Posterior vena cava (tissue), 2 donors: ENCODE measurements at places on chromosomes 4 and X.

- DNase-seq = no peak
Measured at GRCh38 chrX:68915778-68916177, 87.0 kb downstream of the EFNB1 start.

DNA sequence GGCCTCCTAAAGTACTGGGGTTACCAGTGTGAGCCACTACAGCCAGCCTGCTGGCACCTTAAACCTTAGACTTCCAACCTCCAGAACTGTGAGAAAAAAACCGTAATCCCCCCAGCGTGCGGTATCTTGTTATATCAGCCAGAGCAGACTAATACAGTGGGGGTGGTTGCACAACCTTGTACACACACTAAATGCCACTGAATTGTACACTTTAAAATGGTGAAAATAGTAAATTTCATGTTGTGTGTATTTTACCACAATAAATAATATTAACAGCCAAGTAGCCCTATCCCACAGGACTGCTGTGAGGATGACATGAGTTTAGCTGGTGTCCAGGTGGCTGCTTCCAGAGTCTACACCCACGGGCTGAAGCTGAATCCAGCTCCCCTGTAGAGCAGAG, 38.8 kb downstream of the ZBTB49 start:
- peak; percentile 14 for DNase-seq

DNA sequence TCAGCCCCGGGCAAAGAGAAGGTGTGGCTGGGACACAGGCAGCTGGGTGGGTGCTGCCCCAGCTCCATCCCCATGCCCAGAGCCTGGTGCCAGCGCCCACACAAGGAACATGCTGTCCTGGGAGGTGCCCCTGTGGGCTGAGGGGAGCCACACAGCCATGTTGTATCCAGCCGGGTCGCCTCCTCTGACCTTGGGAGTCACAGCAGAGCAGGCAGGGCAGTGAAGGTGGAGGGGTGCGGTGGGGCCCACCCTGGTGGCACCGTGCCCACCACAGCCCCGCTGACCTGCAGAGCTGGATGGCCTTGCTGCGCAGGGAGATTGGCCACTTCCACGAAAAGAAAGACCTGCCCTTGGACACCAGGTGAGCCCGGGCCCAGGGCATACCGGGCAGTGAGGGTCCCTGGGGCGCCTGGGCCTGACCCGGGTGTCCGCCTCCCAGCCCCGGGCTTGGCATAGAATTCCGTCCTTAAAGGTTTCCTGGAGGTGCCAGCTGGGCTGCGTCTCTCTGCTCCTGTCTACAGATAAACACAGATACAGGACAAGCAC, 18.7 kb upstream of the ADD1 start:
- peak; percentile 78 for DNase-seq

GRCh38 chr4:138838251-138838650, 177.3 kb upstream of the NOCT start:
- DNase-seq = no peak

GRCh38 chrX:115912372-115912897, 258.1 kb upstream of the AGTR2 start:
- DNase-seq = no peak

DNA sequence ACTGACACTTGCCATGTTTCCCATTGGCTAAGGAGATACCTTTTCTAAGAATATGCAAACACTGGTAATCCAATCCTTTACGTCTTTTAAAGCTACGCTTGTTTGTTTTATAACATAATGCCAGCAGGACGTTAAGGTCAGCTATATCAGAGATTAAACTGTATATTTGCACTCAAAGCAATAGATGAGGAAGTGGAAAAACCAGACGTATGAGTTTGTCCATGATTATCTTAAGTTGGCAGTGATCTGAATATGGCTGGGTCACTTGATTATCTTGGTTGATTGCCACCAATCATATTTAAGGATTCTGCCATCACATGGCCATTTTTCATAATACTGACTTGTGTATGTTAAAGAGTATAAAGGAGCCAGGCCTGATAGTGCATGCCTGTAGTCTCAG, 19.4 kb downstream of the TMSB4X start:
- no peak for DNase-seq

GRCh38 chrX:100409610-100410590, at the start of gene PCDH19:
TSS of gene PCDH19 (minus strand) at chrX:100410273. CDS start at chrX:100408597, 1,676 bp downstream.
- peak; percentile 83 for DNase-seq

- DNase-seq = no peak
Measured at GRCh38 chr4:136121426-136121825, 1410.9 kb downstream of the PCDH18 start.
